ENCODE measurements at places on chromosomes 4 and X.

GRCh38 chr4:125736057-125736456 lies 421.3 kb downstream of the FAT4 start:
- DNase-seq, result no peak

DNA sequence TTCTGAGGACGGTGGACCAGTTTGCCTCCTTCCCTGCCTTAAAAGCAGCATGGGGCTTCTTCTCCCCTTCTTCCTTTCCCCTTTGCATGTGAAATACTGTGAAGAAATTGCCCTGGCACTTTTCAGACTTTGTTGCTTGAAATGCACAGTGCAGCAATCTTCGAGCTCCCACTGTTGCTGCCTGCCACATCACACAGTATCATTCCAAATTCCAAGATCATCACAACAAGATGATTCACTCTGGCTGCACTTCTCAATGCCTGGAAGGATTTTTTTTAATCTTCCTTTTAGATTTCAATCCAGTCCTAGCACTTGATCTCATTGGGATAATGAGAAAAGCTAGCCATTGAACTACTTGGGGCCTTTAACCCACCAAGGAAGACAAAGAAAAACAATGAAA lies 255.3 kb downstream of the RAPGEF2 start:
- no peak for DNase-seq

- DNase-seq, result no peak
These were observed 35.7 kb upstream of the MAB21L2 start for GRCh38 chr4:150546286-150546685.

DNA sequence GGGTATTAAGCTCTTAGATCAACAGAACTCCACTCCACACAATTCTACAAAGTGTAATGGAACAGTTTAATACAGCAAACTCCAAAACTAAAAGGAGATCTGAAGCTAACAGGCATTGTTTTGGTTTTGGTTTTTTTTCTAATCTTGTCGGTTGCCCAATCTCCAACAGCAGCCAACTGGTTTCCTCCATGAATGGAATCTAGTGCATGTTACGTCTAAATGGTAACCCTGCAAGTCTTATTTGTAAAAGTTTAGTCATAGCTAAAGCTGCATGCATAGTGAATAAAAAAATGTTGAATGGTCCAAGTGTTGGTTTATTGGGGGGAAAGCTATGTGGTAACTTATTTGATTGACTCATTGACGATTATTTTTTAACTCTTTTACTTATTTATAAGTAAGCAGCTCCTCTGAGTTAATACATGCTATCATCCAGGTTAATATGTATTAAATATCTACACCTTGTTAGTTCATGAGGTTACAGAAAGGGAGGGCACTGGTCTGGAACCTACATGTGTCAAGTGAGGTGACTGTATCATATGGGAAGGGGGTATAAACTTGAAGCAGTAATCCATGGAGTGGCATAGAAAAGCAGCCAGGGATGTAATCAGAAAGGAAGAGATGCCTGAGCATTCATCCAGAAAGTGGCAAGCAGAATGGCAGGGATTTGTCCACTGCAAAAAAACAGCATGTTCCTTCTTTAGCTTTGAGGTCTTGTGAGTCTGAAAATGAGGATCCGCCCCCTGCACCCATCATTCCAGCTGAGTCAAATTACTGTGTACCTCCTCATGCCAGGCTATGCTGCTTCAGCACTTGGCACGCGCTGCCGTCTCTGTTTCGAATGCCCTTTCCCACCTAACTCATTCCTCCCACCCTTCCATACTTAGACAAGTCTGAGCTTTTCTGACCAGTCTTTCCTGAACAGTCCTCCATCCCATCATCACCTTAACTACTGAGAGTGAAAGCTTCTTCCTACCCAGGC lies 81.7 kb downstream of the PDGFC start:
- no peak for DNase-seq

DNA sequence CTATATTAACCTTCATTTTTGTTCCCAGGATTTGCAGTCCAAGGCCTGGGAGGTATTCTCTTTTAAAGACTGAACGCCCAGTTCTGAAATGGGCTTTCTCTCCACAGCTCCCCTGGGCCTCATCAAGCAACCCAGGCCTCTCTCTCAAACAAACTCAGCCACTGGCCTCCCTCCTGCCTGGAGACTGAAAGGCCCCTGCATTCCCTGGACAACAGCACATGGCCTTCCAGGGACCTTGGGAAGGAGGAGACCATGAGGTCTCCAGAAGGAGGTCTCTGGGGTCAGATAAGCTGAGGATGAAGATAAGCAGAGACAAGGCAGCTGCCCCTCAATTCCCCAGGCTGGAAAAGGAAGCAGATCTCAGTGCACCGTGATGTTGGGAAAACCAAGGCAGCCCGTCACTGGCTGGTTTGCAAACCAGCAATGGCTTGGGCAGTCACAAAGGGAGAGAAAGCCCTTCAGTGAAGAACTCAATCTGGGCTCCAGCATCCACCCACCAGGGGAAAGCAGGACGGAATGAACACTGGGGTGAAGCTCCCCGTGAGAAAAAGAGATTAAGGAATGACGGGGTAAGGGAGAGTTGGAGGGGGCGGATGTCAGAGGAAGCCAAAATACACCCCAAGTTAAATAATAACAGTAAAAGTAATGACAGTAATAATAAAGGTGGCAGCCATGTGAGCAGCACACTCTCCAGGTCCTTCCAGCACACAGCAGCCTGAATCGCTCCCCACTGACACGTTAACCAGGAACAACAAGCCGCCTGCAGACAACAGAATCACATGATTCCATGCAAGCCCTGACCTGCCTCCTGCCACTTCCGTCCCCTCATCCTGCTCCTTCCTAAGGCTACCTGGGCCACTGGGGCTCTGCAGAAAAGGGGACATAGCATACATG lies 22.3 kb downstream of the AMOT start:
- DNase-seq, result no peak

DNA sequence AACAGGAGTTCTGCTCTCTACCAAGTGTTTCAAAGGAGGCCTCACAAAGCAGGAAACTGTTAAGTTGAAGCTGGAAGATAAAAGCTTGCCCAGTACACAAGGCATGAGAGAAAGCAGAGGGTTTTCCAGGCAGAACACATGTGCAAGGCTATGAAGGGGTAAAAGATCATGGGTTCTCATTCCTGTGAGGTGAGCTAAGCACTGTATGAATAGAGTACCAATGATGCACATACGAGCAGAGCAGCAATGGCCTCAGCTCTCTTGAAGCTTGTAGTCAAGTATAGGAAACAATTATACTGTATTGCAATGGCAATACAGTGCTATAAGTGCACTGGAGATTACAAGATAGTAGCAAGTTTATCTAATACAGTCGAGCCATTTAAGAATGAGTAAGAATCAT lies 18.0 kb downstream of the TTC29 start:
- DNase-seq, result no peak

DNA sequence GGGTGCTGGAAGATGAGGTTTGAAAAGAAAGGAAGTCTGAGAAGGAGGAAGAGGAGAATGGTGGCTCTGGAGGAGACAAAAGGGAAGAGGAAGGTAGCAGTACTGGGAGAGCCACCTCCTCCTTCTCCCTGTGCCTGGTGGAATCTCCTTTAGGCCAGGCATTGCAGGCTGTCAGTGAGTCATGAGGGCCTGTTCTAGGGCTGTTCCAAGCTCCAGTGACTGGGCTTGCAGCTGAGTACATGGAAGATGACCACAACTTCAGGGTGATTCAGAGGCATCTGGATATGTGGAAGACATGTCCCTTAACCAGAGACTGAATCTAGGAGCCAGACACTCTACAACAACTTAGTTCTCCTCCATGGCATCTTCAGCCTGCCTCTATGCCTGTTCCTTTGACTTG lies 107.8 kb downstream of the EFNB1 start:
- no peak for DNase-seq

DNA sequence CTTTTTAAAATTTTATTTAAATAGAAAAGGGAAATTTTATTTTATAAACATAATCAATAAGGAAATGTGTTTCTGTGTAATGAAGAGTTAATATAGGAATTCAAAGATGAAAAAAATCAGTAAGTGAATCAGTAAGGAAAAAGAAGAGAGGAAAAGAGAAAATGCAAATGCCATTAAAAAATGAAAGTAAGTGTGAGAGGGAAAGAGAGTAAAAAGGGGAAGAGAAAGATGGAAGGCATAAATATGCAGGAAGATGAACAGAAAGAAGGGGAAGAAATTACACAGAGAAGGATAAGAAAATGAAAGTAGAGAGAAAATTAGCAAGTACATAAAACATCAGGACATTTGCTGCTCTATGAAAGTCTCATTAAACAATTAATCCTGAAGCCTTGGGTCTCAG lies 349.9 kb downstream of the FSTL5 start:
- DNase-seq, result no peak

DNA sequence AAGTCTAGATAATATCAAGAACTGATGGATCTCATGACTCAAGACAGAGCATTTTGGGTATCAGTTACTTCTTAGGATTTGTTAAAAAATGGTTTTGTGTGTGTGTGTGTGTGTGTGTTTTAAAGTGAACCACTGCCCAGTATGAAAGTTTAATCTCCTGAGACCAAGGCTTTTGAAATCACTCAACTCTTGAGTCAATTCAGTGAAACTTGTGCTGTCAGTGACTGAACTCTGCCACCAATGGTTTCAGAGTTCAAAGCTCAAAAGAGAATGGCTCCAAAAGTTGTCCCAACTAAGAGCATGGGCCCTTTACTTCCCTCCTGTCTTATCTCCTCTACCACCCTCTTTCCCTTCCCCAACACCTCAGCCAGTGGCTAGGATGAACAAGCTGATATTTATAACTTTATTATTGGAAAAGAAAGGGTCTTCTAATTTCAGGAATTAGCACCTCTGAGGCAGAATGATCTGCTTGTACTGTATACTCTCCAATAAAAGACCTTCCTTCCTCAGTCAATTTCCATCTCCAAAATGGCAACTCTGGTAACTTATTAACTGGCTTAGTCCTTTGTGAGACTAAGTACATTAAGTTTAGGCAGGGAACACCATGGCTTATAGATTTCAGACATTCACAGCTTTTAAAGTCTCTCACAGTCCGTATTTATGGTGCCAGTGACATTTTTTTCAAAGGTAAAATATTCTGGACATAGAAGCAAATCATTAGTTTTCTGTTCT lies 152.2 kb downstream of the REPS2 start:
- DNase-seq, result no peak

- peak; percentile 80 for DNase-seq
These were observed 940 bp upstream of the NSD2 start for GRCh38 chr4:1870328-1870577.

All from activated CD4-positive, alpha-beta T cell treated with anti-CD3 and anti-CD28 coated beads for 24 hours (primary cell).